ENCODE measurements at places on chromosomes 13 and 19.

DNA sequence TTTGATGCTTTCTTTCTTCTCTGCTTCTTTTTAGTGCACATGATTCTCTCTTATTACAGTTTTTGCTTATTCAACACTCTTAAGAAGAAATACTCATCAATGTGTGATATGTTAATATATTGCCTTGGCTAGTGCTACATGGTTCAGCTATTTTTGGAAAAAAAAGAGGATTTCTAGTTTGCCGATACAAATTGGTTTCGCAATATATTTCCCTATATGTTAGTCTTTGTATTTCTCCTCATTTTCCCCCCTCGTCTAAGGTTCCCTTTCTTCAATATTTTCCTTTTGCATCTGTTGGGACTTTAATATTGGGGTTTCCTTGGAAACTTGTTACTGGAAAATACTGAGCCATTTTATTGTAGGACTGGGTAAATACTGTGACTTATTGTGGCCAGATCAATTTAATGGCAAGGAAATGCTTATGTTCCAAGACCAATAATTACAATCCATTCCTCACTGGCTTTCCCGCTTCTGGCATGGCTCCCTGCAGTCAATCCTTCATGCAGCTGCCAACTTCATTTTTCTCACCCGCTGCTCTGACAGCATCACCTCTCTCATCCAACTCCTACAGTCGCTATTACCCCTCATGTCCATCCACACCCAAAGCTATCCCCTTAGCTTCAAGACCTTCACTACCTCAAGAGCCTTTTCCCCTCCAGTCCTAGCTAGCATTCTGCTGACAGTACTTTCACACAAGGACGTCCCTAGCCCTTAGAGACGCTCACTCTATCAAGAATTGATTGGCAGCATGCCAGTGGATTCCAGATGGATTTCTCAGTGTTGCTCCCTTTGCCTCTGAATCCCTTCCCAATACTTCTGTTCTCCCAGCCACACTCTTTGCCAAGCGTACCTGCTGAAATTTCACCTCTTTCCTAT is 280.1 kb upstream of the TMTC4 start:
- no peak overlapping the region for H3K27ac ChIP-seq
- no peak for DNase-seq
- H3K36me3 ChIP-seq, result no peaks in the 10 kb centered on the region
- no peaks in the 10 kb centered on the region for H3K4me1 ChIP-seq
- H3K27me3 ChIP-seq, result no peaks in the 10 kb centered on the region
- H3K4me3 ChIP-seq, result no peak overlapping the region

DNA sequence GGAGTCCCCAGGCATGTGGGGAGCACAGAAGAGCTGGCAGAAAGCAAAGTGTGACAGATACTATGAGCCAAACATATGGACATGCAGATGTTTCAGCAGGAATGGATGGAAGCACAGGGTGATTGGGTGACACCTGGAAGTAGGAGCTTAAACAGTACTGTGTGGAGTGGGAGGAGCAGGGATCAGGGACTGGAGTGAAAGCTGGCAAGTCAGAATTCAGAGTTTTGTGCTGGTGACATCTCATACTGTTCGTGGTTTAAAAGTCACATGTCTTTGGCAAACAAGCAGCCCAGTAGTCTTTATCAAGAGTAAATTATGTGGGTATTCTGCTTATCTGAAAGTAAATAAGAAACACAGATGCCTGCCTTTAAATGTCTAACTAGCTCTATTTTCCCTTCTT is 408.2 kb downstream of the COG6 start:
- DNase-seq, result no peak
- H3K27ac ChIP-seq, result no peak overlapping the region
- no peak overlapping the region for H3K4me3 ChIP-seq
- peaks cover 6% of the 10 kb centered on the region for H3K4me1 ChIP-seq
- H3K36me3 ChIP-seq, result no peaks in the 10 kb centered on the region

DNA sequence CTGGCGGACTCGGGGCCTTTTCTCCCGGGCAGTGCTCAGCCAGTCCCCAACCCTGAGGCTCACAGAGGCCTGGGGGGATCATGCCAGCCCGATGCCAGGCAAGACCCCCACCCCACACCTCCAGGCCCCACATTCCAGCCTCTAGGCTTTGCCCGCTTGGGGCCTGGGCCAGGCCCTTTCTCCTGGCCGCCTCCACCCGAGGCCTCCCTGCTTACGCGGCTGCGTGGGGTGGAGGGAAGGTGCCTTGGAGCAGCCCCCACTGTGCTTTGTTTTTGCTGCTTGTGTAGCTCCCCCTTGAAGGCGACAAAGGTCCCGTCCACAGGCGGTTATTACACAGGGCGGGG is 38.4 kb downstream of the SMIM24 start:
- peaks cover 50% of the 10 kb centered on the region for H3K36me3 ChIP-seq
- H3K4me1 ChIP-seq, result peaks cover 62% of the 10 kb centered on the region
- peak overlapping the region; percentile 55 for H3K27ac ChIP-seq
- DNase-seq, result no peak
- no peak overlapping the region for H3K4me3 ChIP-seq
- no peaks in the 10 kb centered on the region for H3K27me3 ChIP-seq

DNA sequence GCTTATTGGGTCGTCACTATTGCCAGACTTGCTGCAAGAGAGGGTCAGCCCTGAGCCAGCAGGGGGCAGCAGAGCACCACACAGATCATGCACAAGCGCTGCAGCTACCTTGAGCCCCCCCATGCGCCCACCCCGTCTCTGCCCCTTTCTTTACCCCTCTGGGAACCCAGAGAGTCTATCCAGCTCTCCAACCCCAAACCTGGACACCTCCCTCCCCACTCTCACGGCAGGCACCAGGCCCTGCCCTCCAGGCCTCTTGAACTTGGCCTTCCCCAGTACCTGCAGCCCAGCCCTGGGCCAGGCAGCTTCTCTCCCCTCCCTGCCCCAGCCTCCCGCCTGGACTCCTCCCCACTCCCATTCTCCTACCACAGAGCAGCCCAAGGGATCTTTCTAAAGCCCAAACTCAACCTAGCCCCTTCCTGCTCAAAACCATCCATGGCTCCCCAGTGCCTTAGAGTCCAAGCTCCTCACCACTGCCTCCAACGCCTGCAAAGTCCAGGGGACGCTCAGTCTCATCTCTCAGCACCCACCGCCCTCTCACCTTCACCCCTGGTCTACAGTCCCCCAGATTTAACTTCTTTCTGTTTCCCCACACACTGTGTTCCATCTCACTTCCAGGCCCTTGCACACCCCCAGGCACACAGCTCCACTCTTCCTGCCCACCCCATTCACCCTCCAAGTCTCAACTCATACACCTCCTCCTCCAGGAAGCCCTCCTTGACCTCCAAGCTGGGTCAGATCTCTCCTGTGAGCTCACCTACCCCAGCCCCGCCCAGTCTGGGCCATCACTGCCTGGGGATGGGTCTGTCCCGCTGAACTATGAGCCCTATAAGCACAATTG is 9.4 kb upstream of the CEACAM16 start:
- H3K36me3 ChIP-seq, result no peaks in the 10 kb centered on the region
- H3K4me3 ChIP-seq, result no peak overlapping the region
- no peaks in the 10 kb centered on the region for H3K27me3 ChIP-seq
- H3K27ac ChIP-seq, result no peak overlapping the region
- peak; percentile 69 for DNase-seq

DNA sequence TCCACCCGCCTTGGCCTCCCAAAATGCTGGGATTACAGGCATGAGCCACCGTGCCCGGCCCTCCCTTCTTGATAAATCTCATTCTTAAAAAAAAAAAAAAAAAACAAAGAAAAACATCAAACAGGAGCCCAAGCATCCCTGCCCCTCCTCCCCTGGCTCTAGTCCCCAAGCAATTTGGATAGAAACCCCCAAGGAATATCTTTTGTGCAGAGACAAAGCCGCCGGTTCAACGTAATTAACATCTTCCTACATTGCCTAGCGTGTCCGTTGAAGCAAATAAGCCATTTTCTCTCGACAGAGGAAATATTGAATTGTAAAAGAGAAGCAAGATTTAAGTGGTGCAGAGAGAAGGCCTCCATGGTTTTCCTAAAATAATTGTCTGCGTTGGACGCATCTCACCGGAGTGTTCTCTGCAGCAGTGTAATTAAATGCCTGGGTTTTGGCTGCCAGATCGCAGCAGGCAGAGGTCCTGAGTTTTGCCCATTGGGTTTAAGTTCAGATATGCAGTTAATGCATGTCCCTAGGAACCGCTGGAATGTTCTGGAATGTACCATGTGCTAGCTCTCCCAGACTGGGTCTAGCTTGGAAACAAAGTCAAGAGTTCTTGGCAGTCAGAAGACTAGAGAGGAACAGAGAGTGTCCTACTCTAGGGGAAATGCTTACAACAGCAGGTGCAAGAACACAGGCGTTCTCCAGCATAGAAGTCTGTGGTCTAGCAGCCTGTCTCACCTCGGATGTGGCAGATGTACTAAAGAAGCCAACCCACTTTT is 30.8 kb downstream of the PIN1 start:
- H3K27ac ChIP-seq, result no peak overlapping the region
- no peak overlapping the region for H3K4me3 ChIP-seq
- no peak for DNase-seq

DNA sequence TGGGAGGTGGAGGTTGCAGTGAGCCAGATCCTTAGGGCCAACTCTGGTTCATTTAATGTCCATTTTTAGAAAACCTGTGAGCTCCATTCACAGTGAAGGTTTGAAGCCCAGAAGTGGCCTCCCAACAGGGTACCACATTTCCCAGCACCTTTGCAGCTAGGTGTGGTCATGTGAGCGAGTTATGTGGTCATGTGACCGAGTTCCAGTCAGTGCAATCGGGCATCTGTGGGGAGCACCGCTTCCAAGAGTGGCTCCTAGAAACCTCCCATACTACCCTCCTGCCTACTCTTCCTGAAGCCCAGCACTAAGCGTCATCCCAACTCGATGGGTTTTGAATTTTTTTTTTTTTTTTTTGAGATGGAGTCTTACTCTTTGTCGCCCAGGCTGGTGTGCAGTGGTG is 663 bp upstream of the PLA2G4C start:
- no peaks in the 10 kb centered on the region for H3K36me3 ChIP-seq
- H3K27me3 ChIP-seq, result no peaks in the 10 kb centered on the region
- H3K4me3 ChIP-seq, result peak overlapping the region; percentile 67
- peak overlapping the region; percentile 96 for H3K27ac ChIP-seq
- no peak for DNase-seq
- peaks cover 37% of the 10 kb centered on the region for H3K4me1 ChIP-seq

DNA sequence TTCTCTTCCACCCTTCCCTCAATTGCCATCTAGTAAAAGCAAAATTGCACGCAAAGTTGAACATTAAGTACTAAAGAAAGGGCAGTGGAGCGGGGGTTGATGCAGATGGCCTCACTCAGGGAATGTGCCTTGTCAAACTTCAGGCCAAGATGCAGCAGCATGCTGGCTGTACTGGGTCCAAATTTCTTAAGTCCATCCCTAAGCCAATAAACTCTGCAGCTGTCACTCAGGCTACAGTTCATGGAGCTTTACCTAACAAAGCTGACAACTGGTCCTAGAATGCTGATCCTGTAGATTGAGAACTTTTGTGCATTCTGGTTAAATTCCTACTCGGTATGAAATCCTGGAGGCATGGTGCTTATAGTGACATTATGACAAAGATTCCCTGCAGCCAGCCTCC is 88.4 kb downstream of the FOXO1 start:
- DNase-seq, result no peak
- no peaks in the 10 kb centered on the region for H3K27me3 ChIP-seq
- H3K36me3 ChIP-seq, result no peaks in the 10 kb centered on the region
- peaks cover 90% of the 10 kb centered on the region for H3K4me1 ChIP-seq
- H3K4me3 ChIP-seq, result no peak overlapping the region
- H3K27ac ChIP-seq, result no peak overlapping the region

DNA sequence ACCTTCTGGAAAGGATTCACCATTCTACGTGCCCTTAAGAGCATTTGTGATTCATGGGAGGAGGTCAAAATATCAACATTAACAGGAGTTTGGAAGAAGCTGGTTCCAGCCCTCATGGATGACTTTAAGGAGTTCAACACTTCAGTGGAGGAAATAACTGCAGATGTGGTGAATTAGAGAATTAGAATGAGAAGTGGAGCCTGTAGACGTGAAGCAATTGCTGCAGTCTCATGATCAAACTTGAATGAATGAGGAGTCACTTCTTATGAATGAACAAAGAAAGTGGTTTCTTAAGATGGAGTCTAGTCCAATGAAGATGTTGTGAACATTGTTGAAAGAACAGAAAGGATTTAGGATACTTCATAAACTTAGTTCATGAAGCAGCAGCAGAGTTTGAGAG is 129.1 kb downstream of the TNFRSF19 start:
- peaks cover 41% of the 10 kb centered on the region for H3K4me1 ChIP-seq
- no peak overlapping the region for H3K4me3 ChIP-seq
- H3K36me3 ChIP-seq, result no peaks in the 10 kb centered on the region
- no peak overlapping the region for H3K27ac ChIP-seq
- no peak for DNase-seq

DNA sequence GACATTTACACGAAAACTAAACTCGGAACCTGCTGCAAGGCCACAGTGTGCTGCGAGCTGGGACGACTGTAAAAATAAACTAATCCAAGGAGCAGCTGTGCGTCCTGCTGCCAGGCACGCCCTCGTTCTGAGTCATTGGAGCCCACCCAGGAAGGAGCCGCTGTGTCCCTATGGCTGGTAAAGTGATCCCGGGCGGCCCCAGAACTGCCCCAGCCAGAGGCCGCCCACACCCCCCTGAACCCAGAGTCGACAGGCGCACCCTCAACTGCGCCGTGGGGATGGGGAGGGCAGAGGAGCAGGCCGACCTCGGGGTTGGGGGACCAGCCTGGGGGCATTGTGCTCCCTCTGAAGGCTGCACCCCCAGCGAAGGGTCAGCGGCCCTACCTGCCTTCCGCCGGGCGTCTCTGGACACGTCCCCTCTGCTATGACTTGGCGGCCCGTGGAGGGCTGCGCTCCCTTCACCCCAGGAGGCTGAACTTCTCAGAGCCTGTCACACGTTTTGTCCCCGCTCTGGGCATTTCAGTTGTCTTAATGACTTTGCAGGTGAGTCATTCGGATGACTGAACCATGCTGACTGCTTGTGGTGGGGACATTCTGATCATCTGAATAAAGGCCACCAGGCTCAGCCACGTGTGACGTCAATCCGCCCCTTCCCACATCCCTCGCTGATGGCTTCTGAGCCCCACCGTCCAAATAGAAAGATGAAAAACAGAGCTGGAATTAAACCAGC is 42.7 kb downstream of the ADPRHL1 start:
- no peak overlapping the region for H3K4me3 ChIP-seq
- H3K27ac ChIP-seq, result peak overlapping the region; percentile 97
- peaks cover 32% of the 10 kb centered on the region for H3K27me3 ChIP-seq
- H3K36me3 ChIP-seq, result no peaks in the 10 kb centered on the region

- no peaks in the 10 kb centered on the region for H3K27me3 ChIP-seq
- no peaks in the 10 kb centered on the region for H3K4me1 ChIP-seq
- no peak for DNase-seq
- H3K4me3 ChIP-seq, result no peak overlapping the region
- no peaks in the 10 kb centered on the region for H3K36me3 ChIP-seq
These were observed 428.3 kb upstream of the MIR17HG start for GRCh38 chr13:90919153-90919552.

Measured in left ventricle myocardium inferior (tissue), 1 donor.